Psoas muscle (tissue), 8 donors: ENCODE measurements at places on chromosomes 1 and 21.
A peak's percentile ranks its signal among the peaks of the same experiment; 100 is the strongest.

GRCh38 chr1:153344718-153345025 lies 4.0 kb downstream of the PGLYRP4 start:
- no peak for DNase-seq

DNA sequence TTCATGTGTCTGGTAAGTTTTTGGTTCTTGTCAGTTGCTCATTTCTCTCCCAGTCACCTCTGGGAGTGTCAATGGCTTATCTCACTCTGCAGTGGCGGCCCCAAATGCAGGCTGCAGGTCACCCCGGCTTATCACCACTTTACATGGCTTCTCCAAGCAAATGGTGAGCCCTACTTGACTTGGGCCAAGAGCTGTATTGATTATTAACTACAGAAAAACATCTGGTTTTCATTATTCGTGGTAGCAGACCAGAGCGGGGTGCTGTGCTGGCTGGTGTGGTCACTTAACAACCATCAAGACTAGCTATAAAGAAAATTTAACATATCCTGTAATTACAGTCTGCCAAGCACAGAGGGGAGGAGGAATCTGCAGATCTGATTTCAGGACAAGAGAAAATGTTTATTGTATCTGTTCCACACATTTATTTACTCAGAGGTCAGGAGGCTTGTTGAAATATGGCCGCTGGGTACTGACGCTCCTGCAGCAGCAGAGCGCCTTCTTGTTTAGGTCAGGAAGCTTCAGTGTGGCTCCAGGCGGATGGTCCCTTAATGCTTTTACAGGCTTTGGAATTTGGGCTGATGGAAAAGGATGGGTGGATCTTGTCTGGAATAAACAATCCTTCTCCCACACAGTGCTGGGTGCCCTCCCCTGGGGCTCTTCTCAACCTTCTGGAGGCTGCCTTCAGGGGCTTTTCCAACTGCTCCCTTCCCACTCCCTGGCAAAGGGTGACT lies 87.8 kb downstream of the HLX start:
- DNase-seq, result no peak

GRCh38 chr1:43622471-43622870 lies 27.5 kb upstream of the KDM4A start:
- no peak for DNase-seq

GRCh38 chr1:162635418-162635817 lies 3.2 kb downstream of the DDR2 start:
- no peak for DNase-seq

- DNase-seq, result no peak
Measured at GRCh38 chr1:236913371-236914037, 90.7 kb downstream of the MT1HL1 start.

GRCh38 chr21:44547656-44548331 lies 3.5 kb downstream of the KRTAP10-2 start:
- DNase-seq, result no peak

DNA sequence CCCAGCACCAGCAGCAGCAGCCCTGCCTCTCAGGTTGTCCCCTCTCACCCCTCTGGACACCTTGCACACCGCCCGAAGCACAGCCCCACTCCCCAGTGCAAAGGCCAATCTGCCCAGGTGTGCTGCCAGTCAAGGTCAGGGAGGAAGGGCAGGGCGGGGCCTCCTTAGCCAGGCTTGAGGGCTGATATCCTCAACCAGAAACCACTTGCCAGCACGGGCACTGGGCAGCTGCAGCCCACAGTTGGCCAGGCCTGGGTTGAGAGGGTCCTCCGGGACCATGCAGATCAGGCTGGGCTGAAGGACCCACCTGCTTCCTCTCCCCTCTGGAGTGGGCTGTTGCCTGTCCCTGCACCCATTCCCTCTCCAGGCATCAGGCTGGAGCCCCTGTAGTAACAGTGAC lies 588.3 kb downstream of the NPHP4 start:
- DNase-seq, result no peak

DNA sequence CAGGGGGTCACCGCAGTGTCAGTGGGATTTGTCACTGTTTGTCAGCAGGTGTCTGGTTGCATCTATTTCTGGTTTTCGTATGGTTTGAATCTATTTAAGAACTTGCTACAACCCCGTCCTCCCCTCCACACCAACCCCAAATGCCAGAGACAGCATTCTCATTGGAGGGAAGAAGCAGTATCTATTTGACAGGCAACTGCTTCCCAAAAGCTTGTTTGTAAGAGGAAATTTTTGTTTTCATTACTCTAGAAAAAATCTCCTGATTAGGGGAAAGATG lies 54.4 kb downstream of the NR5A2 start:
- no peak for DNase-seq

GRCh38 chr1:21280482-21280881 lies 9.8 kb downstream of the ECE1 start:
- DNase-seq, result no peak

DNA sequence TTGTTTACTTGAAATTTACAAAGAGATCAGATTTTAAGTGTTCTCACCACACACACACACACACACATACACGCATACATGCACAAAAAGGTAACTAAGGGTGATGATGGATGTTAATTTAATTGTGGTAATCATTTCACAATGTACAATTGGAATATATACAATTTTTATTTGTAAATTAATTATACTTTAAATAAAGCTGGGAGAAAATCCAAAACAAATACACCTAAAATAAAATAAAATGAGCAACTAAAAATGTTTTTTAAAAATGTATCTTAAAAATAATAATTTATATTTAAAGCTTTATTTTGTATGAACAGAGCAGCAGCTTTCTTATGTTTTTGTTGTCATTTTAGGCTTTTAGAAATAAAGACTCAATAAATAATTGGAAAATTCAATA lies 8.2 kb upstream of the INSL5 start:
- DNase-seq, result no peak

DNA sequence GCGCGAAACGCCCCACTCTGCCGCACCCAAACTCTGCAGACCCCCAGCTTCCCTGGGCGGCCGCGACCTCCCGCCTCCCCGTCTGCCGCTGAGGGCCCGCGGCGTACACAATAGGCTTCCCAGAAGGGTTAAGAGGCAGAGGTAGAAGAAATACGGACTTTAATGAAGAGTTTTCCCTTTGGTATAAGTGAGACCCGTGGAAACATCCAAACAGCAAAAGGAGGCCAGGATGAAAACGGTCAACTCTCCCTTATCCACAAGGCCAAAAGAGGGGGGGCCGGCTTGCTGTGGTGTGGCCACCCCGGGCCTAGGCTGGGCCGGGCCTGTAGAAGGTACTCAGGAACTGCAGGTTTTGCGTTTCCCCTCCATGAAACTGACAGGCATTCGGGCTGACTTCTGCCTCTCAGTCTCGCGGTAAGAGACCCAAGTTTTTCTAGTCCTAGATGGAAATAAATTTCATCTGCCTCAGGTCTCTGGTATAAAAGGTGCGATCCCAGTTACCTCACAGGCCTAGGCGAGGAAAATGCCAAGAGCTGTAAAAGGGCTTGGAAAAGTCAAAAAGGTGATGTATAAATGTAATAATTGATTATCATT lies 671 bp upstream of the PYGO2 start:
- peak; percentile 40 for DNase-seq

DNA sequence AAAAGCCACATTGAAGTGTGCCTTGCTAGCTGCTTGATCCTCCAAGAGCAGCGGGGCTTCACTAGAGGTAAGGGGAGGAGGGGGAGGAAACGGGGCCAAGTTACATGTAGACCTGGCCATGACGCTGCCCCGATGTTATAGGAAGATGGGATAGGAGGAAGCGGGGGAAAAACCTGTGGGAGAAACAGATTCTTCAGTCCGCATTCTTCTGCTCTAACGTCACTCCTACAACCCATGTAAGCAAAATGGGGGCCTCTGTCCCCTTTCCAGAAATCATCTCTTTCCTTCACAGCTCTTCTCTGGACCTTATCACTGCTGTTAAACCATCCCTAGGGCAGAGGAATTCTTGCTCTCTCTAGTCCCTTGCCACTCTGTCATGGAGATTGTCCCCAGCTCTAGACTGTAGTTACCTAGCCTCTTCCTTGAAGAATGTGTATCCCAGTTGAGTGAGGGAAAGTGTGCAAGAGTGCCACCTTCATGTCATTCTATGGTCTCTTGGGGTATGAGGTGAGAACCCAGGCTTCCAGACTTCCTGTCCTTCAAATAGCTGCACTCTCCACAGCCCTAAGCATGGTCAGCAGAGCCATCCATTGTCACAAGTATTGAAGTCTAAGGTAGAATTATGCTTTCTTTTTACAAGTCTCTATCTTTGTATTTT lies 11.4 kb downstream of the PLEKHO1 start:
- DNase-seq, result no peak

- DNase-seq, result no peak
Measured at GRCh38 chr1:26409191-26409807, 1.3 kb upstream of the LIN28A start.

DNA sequence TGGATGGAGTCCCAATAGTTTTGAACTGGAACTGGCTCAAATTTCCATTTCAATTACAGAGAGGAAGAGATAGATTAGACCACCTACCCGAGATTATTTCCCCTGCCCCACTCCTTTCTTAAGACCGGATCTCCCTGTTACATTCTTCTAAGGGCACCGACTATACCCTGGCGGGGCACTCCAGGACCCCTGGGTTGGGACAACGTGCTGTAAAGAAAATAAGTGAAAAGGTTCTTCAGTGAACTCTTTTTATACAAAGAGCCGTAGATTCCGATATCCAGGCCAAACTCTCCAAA lies 6.7 kb downstream of the NR5A2 start:
- DNase-seq, result no peak

DNA sequence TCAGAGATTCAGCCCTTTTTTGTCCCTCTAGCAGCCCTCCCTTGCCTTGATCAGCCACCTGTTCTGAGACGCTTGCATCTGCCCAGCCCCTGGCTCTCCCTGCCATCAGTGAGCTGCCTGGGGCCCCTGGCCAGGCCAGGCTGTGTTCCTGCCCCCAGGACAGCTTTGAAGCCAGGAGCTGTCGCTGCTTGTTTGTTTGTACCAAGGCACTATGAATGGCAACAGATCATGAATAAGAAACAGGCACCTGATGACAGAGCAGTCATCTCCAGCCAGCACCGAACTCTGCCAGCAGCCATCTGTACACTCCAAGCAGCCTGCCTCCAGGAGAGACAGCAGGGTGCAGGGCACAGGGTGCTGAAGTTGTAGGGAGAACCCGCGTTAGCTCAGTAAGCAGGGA lies 8.1 kb upstream of the VWA5B1 start:
- peak; percentile 76 for DNase-seq

DNA sequence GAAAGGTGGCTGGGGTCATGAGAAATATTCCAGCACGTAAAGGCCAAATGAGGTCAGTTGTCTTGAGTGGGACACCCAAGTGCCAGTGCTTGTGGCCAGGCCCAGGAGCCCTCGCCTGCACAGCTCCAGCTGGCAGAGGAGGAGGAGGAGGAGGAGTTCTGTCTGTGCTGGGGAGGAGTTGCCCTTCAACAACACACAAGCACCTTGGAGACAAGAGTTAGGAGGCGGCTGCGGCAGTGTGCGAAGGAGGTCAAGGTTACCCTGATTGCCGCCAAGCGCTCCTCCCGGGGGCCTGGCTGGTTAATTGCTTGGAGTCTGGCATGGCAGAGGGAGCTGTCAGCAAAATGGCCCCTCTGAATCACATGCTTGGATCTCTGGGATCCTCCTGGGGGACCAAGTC lies 45.1 kb downstream of the GRIK3 start:
- DNase-seq, result no peak
